ENCODE measurements at places on chromosomes 12 and 14. TPM values are rescaled to one million over a fixed set of nuclear protein-coding genes. Genes with fewer than 3 reads are reported as not detected.
A peak's percentile ranks its signal among the peaks of the same experiment; 100 is the strongest.

ATL1 gene
- 3.2 TPM for total RNA-seq

INSM2 gene
- not detected for total RNA-seq

LTB4R gene
- total RNA-seq: 18.0 TPM

SMOC1 gene
- total RNA-seq: not detected

FGF23 gene
- total RNA-seq: not detected

- no peak for DNase-seq
Measured at GRCh38 chr12:76426160-76426559, 77.9 kb upstream of the BBS10 start.

- no peak for DNase-seq
Measured at GRCh38 chr12:9793779-9794395, 33.2 kb upstream of the CD69 start.

GRCh38 chr12:12217018-12217359 lies 49.9 kb downstream of the LRP6 start:
- no peak for DNase-seq

GRCh38 chr12:91326058-91327027 lies 143.7 kb upstream of the DCN start:
- peak; percentile 0 for DNase-seq

- DNase-seq: no peak
Measured at GRCh38 chr12:59649203-59649602, 53.4 kb downstream of the SLC16A7 start.

GRCh38 chr14:23365732-23366425 lies 907 bp upstream of the EFS start:
- no peak for DNase-seq

DNA sequence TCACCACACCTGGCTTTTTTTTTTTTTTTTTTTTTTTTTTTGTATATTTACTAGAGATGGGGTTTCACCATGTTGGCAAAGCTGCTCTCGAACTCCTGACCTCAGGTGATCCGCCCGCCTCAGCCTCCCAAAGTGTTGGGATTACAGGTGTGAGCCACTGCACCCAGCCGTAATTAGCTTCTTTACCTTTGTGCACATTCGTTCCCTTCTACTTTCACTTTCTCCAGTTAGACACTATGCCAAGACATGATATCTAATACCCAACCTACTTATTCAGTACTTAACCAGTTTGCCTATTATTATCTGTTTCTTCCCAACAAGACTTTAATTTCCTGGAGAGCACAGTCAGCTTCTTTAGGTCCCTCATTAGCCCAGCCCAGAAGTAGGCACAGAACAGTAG lies 5.3 kb downstream of the STYK1 start:
- DNase-seq: no peak

- no peak for DNase-seq
Measured at GRCh38 chr12:80553316-80553715, 109.3 kb downstream of the PTPRQ start.

- no peak for DNase-seq
Measured at GRCh38 chr12:105985383-105985782, 153.4 kb downstream of the NUAK1 start.

Measured in T-cell (primary cell).